ENCODE measurements at places on chromosomes 6 and 20. TPM values are rescaled to one million over a fixed set of nuclear protein-coding genes. Genes with fewer than 3 reads are reported as not detected.

COL12A1 gene
- 9.0 TPM for total RNA-seq

INSM1 gene
- total RNA-seq: not detected

UBE3D gene
- total RNA-seq: 5.4 TPM

OOEP gene
- not detected for total RNA-seq

SEMG1 gene
- not detected for total RNA-seq

SCRT2 gene
- not detected for total RNA-seq

ZKSCAN8 gene
- 10.2 TPM for total RNA-seq

SIGLEC1 gene
- total RNA-seq: not detected

LY86 gene
- total RNA-seq: not detected

MATN4 gene
- total RNA-seq: not detected

BTNL2 gene
- total RNA-seq: not detected

HCK gene
- total RNA-seq: not detected

KIF13A gene
- 22.9 TPM for total RNA-seq

CD93 gene
- total RNA-seq: not detected

RIOK1 gene
- total RNA-seq: 14.0 TPM

PAX1 gene
- not detected for total RNA-seq

DTNBP1 gene
- 12.4 TPM for total RNA-seq

DNA sequence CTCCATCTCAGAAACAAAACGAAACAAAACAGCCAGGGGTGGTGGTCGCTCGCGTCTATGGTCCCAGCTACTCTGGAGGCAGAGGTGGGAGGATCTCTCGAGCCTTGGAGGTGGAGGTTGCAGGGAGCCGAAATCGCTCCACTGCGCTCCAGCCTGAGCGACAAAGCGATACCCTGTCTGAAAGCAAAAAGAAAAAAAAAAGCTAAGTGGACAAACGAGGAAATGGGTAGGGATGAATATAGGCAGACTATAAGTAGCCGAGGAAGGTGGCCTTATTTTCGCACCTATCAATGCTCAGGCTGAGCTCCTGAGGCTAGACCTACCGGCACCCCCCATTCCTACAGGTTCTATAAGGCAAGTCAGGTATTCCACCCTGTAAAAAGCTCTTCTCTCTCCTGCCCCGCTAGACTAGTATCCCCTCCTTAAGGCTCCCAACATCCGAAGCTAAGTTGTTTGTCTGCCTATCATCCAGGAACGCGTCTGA lies 650 bp upstream of the CASP8AP2 start:
- DNase-seq: no peak

GRCh38 chr6:21348504-21349195 lies 244.9 kb upstream of the SOX4 start:
- DNase-seq: peak; percentile 89

GRCh38 chr6:25384967-25385366 lies 105.8 kb downstream of the CARMIL1 start:
- DNase-seq: no peak

GRCh38 chr20:39627765-39628164 lies 665.6 kb downstream of the DHX35 start:
- DNase-seq: no peak

- no peak for DNase-seq
Measured at GRCh38 chr20:3297079-3297378, 58.0 kb upstream of the SLC4A11 start.

- no peak for DNase-seq
Measured at GRCh38 chr6:6379573-6379972, 59.1 kb upstream of the F13A1 start.

- DNase-seq: no peak
Measured at GRCh38 chr6:144730088-144730645, 445.0 kb downstream of the UTRN start.

GRCh38 chr6:16316741-16317251 lies 78.4 kb downstream of the GMPR start:
- DNase-seq: peak; percentile 80

GRCh38 chr6:112842330-112842685 lies 495.2 kb downstream of the RFPL4B start:
- DNase-seq: no peak

DNA sequence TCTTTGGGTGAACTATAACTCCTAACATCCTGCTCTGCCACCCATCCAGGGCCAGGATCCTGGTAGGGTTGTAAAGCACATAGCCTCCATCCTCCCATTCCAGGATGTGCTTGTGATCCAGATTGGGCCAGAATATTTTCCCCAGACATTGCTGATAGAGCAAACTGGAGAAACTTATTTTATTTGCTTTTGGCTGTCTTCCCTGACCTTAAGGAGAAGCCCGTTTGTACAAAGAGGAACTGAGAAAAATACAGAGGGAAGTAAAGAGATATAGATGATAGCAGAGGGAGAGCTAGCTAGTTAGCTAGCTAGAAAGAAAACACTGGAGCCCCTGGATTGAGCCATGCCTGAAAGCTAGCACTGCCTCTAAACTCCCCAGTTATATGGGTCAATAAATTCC lies 9.0 kb upstream of the HDAC2 start:
- no peak for DNase-seq

DNA sequence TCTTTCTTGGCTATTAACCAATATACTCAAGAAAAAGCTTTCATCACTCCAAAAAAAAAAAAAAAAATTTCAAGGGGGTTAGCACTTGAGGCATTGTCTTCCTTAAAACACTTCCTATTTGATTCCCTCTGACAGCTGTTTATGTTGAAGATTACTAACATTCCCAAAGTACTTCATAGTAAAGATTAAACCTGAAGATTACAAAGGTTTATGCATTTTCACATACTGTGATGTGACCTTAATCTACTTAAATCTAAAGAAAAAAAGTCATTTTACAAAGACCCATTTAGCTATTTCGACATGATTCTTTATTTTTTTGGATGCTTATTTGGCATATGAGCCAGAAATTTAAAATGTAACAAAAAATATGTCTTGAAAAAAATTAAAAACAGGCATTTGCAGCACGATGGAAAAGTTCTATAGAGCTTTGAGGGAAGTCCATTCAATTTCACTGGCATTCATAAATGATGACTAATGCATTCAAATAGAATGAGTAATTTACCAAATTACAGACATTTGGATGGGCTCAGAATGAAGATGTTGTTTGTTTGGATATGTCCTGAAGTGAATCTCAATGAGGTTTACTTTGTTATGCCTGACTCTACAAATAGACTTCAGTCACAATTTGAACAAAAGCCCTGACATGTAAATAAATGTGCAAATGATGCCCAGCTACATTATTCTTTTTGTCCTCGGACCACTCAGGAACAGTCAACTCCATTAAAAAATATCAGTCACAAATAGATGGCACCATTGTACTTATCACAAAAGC lies 674.6 kb upstream of the MARCKS start:
- peak; percentile 77 for DNase-seq

DNA sequence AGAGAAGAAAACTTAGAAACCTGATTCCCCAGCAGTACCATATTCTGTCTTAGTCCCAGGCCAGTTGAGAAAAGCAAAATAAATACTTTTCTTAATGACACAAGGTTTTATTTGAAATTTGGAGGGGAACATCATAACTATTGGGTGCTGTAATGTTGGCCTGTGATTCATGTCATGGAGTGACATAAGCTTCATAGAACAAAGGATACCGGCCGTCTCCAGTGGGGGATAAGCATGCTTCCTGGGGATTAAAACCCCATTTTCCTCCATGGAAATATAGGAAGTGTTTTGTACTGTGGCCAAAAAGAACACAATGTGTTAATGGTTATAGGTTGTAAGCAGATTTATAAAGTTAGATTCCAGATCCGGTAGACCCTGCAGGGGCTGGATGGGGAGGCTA lies 18.0 kb downstream of the MTHFD1L start:
- no peak for DNase-seq

- DNase-seq: no peak
Measured at GRCh38 chr20:50628853-50629669, 62.3 kb downstream of the RIPOR3 start.

- DNase-seq: no peak
Measured at GRCh38 chr6:42885702-42886101, 6.3 kb downstream of the RPL7L1 start.

DNA sequence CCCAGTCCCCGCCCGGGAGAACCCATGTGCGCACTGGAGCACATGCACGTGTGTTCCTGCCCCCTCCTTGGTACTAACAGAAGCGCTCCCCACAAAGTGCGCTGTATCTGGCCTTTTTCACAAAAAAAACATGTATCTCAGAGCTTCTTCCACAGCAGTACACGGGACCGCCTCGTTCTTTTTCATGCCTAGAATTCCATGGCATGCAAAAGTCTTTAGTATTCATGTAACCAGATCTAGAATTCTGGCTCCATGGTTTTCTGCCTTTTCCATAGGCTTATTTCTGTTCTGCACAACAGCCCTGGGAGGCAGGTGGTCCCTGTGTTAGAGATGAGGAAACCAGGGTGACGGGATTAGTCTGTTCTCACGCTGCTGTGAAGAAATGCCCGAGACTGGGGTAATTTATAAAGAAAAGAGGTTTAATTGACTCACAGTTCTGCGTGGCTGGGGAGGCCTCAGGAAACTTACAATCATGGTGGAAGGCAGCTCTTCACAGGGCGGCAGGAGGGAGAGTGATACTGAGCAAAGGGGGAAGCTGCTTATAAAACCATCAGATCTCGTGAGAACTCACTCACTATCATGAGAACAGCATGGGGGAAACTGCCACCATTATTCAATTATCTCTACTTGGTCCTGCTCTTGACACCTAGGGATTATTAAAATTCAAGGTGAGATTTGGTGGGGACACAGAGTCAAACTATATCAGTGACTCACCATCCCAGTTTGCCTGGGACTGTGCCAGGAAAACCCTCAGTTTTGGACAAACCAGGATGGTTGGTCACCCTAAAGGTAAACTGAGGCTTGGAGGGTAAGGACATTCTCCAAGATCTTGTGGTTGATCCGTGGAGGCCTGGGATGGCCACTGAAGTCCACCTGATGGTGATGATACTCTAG lies 41.0 kb downstream of the C20orf203 start:
- DNase-seq: no peak

GRCh38 chr6:167993169-167993568 lies 4.3 kb upstream of the KIF25 start:
- no peak for DNase-seq

GRCh38 chr6:116858060-116858459 lies 19.0 kb upstream of the RFX6 start:
- DNase-seq: no peak

- no peak for DNase-seq
Measured at GRCh38 chr6:119002069-119002468, 67.1 kb upstream of the MCM9 start.

- DNase-seq: no peak
Measured at GRCh38 chr6:47300417-47300816, 9.3 kb downstream of the TNFRSF21 start.

DNA sequence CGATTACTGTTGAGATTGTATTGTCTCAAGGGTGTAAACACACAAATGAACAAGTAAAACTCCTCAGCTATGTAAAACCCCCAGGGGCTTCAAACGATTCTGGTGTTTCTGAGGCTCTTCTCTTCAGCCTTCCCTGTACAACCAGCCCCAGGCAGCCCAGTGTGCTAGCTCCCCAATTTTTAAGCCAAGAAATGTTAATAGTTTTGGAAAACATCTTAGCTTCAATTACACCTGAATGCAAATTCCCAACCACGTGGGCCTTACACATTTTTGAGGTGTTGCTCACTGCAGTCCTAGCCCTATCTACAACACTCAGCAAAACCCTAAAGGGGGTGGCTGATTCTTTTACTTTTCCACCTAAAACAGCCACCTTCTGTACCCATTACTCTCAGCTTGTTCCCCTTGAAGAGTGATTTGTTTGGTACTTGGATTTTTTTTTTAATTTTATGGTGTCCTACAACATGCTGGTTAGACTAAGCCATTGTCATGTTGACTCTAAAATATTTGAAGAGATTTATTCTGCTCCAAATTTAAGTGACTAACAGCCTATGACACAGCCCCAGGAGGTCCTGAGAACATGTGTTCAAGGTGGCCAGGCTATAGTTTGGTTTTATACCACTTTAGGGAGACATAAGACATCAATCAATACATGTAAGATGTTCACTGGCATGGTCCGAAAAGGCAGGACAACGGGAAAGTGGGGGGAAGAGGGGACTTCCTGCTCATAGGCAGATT lies 48.7 kb downstream of the ADAT2 start:
- no peak for DNase-seq

GRCh38 chr6:112237066-112237465 lies 17.3 kb downstream of the LAMA4 start:
- no peak for DNase-seq

GRCh38 chr6:11358904-11359830 lies 126.7 kb upstream of the NEDD9 start:
- no peak for DNase-seq

- DNase-seq: no peak
Measured at GRCh38 chr20:37407573-37408002, 61.6 kb downstream of the SRC start.

DNA sequence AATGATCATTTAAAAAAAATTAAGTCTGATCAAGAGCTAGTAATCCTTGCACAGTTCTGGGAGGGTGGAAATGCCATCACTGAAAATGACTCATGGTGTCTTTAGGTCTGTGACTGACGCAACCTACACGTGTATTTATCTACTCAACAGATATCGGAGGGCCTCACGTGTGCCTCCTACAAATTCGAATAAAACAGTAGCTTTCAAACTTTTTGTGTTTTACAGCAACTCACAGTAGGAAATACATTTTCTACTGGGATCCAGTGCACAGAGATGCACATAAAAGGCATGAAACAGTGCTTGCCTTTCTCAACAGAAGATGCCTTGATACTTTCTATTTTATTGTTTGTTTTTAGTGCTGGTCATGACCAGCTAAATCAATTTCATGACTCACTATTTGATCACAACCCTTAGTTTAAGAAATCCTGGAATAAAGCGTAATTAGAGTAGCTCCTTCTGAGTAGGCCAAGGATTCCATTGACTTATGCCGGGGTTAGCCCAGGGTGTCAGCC lies 210.0 kb upstream of the SNX9 start:
- peak; percentile 62 for DNase-seq

GRCh38 chr20:52731093-52731492 lies 241.1 kb upstream of the TSHZ2 start:
- DNase-seq: no peak

DNA sequence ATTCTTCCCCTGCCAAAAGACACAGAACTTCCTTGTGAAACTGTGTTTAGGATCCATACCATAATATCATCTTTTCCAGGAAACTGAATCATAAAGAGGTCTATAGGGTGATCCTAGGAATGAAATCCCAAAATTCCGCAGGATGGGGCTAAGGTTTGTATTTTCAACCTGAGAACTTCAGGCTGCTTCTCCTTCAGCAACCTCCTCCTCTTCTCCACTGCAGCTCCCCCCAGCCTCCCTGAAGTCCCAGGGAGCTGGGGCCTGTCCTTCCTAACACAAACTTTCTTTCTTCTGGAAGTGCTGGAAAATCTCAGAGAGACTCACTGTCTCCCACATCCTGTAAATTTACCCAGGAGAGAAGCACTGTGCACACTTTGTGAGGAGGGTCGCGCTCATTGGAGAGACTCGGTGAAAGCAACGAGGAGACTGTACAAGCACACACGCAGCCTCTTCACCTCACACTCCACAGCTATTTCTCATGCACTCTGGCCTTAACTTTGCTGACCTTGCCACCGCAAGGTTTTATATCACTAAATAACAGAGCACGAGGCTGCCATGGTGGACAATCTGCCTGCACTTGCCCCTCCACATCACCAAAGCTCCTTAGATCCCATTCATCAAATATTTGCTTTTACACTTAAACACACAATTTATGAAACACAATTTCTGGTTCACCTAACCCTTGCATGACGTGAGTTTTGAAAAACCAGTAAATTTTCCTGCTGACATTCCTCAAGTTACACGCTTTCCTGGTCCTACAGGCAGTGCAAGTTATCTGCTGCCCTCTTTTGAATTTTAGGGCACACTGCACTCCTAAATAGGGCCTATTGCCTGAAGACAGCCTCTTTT lies 14.3 kb downstream of the ID4 start:
- DNase-seq: peak; percentile 57

Measured in A172 (cell line).